NCI-H1092 (cell line): ENCODE measurements at places on chromosomes 12 and 14.

- no peak for DNase-seq
Measured at GRCh38 chr14:56379956-56380355, 199.6 kb upstream of the TMEM260 start.

- DNase-seq: no peak
Measured at GRCh38 chr14:104800015-104800770, 708 bp upstream of the ZBTB42 start.

DNA sequence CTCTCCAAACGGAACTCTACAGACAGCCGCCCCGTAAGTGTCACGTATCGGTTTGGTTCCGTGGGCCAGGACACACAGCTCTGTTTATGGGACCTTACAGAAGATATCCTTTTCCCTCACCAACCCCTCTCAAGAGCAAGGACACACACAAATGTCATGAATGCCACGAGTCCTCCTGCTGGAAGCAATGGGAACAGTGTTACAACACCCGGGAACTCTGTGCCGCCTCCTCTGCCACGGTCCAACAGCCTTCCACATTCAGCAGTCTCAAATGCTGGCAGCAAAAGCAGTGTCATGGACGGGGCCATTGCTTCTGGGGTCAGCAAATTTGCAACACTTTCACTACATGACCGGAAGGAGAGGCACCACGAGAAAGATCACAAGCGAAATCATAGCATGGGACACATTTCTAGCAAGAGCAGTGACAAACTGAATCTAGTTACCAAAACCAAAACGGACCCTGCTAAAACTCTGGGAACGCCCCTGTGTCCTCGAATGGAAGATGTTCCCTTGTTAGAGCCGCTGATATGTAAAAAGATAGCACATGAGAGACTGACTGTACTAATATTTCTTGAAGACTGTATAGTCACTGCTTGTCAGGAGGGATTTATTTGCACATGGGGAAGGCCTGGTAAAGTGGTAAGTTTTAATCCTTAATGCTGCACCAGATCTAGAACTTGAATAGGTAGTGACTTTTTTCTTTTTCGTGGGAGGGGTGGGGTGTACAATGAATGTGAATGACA lies 69.7 kb downstream of the WDR20 start:
- no peak for DNase-seq

DNA sequence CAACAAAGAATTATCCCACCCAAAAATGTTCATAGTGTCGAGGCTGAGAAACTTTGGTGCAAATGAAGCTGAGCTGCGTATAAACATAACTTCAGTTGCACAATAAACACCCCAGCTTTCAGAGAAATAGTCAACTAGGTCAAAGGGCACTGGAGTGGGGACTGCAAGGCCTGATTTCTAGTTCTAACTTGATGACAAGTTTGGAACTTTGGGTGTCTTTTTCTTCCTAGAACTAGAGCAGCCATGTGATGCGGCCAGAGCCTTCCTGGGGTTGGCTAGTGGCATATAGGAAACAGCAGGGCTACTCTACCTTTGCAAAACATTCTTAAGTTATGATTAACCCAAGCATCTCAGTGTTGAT lies 298.4 kb upstream of the AMIGO2 start:
- DNase-seq: no peak

GRCh38 chr14:95496111-95496681 lies 20.3 kb downstream of the SYNE3 start:
- no peak for DNase-seq

DNA sequence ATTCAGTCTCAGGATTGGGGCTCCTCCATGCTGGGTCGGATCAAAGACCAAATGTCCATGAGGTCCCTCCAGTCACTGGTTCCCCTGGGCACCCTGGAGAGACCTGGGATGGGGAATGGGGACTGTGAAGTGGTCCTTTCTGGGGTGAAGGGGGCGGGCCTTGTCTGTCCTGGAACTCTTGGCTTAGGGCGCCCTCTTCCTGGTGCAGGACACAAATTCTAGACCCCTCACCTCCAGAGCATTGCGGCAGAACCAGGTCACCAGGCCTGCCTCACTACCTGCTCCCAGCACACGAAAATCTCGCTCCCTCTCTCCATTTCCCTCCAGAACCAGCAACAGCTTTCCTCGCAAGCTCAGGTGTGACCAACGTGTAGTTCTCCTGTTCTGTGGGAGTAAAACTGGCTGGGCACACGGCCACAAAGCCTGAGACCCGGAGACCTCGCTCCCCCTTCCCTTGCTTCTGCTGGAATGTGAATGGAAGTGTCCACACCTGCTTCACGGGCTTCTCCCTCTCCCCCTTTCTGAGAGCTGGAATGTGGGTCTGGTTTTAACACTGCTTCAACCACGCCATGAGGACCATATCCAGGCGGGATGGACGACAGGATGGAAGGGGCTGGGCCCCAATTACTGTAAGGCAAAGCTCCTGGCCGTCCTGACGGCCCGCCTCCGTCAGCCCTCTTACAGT lies 112.7 kb downstream of the SCARB1 start:
- no peak for DNase-seq

- no peak for DNase-seq
Measured at GRCh38 chr14:61110316-61111082, 129.5 kb downstream of the SLC38A6 start.
